NCI-H187 treated with DMSO at 0.1 percent for 48 hours (cell line): ENCODE measurements at places on chromosomes 3 and 15.

DNA sequence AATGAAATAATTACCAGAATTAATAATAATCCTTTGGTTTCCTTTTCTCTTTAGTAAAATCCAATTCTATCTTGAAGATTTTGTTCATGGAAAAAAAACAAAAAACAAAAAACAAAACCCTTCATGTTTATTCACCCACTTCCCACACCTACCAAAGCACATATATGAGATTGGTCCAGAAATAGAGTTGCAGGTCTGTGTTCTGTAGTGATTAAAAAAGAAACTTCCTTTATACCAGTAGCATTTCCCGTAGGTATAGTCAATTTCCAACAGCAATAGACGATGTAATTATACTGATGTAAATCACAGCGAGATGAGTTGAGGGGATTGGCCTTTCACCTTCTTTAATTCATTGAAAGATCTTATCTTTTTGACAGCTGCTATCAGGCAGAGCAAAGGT is 194.6 kb downstream of the SOX2 start:
- no peak for DNase-seq

- no peak for DNase-seq
Measured at GRCh38 chr3:145124900-145125678, 1035.9 kb downstream of the PLOD2 start.

DNA sequence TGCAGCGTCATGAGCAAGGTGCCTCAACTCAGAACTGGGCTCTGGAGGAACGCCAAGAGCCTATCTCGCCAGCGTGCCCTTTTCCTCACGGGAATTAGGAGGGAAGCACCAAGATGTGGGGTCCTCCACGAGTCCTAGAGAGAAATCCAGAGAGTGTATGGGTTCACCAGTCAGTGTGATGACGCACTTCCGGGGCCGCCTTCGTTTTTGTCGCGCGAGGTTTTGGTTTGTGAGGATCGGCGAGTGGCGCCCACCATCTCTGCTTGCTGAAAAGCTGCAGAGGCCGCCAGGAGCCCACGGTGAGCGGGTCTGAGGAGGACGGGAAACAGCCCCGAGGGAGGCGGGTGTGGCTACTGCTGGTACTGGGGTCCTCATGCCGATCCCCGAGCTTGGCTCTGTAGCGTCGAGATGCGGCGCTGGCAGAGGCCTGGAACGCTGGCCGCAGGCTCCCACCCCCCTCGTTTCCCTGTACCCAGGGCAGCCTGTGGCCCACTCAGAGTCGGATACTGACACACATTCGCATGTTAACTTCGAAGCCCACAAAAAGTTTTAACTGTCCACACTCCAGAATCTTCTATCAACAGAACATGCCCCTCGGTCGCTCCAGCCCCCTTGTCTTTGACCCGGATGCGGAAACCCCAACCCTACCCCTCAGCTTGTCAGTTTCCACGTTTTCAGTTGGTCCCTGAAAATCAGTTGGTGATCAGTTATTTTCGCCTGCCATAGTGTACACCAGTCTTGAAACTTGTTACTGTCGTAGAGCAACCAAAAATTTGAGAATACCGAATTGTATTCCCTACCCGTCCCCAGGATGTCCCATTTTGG is 30.4 kb downstream of the ZNF662 start:
- DNase-seq: no peak

GRCh38 chr3:110608566-110608965 is 463.1 kb upstream of the NECTIN3 start:
- no peak for DNase-seq

- no peak for DNase-seq
Measured at GRCh38 chr3:63911873-63912767, at the start of gene SCAANT1. Gene SCAANT1, minus strand, starts transcription at chr3:63912383.

GRCh38 chr3:182671942-182672341 is 121.4 kb upstream of the ATP11B start:
- no peak for DNase-seq

- no peak for DNase-seq
Measured at GRCh38 chr3:56811546-56812202, 9.9 kb upstream of the ARHGEF3 start.

GRCh38 chr15:98955961-98956723 is 51.5 kb downstream of the PGPEP1L start:
- DNase-seq: no peak
